ENCODE measurements at places on chromosomes 2 and 18.

- no peak for DNase-seq
These were observed 10.9 kb downstream of the TGIF1 start for GRCh38 chr18:3460823-3461398.

- DNase-seq = no peak
These were observed 183.0 kb downstream of the PMAIP1 start for GRCh38 chr18:60082790-60083189.

DNA sequence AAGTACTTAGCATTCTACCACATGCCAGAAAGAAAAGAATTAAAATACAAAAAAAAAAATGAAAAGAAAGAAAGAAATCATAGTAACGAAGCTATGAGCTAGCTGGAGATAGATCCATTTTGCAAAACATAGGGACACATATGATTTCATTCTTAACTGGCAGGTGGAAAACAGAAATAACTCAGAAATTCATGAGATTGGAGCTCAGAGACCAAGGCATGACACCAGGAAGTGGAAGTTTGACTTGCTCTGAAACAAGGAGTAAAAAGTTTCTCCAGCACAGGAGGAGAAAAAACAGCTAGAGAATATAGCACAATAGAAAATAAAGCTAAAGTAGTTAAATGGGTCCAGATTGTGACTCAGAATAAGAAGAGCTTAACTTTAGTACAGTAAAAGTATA lies 278.1 kb downstream of the ZEB2 start:
- DNase-seq = no peak

DNA sequence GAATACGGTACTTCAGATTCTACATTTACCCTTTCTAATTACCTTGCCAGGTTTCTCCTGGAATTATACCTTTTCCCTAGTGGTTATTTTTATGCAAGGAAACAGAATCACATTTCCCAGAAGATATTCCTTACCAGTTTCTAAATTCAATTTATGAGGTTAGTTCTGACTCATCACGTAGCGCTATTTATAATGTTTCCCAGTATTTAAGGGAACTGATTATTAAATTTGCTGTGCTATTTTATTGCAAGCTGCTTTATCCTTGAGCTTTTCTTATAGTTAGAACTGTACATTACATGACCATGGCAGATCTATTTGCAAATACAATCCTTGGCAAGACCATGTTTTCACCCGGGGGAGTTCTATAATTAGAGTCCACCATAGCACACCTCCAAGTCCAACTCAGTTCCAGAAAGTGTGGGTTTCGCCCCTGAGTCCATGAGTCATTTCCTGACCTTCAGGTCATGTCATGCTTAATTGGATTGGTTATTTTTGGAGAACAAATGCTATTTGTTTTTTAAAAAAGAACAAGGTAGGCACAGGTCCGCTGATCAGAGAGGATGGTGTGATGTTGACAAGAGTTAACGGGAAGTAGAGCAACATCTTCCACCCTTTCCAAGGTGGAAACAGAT lies 126.6 kb downstream of the ZNF532 start:
- DNase-seq = peak; percentile 53
